ENCODE measurements at places on chromosomes 16 and 17. TPM values are rescaled to one million over a fixed set of nuclear protein-coding genes. Genes with fewer than 3 reads are reported as not detected.

Gene GUCY2D
- not detected for total RNA-seq

Gene CCL16
- 0.34 TPM for total RNA-seq

Gene NEUROD2
- total RNA-seq: not detected

Gene KCNG4
- not detected for total RNA-seq

All from subcutaneous adipose tissue (tissue), 4 donors.